ENCODE measurements at places on chromosomes 11 and 22.

GRCh38 chr22:45638834-45639746 is 32.5 kb upstream of the ATXN10 start:
- no peak for DNase-seq

DNA sequence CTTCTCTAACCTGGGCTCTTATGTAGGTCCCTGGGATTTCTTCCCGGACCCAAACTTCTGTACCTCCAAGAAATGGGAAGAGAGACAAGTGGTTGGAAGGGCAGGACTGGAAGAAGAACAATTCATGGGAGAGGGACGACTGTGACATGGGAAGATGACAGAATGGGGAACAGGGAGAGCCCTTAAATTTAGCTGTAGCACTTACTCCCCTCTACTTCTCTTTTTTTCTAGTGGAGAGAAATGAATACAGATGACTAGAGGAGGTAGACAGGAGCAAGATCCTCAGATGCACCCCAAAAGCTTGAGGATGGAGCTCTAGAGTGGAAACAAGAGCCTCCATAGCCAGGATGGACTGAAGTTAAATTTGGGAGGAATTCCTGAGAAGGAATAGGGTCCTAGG is 2.3 kb downstream of the RHOG start:
- DNase-seq = peak; percentile 21

DNA sequence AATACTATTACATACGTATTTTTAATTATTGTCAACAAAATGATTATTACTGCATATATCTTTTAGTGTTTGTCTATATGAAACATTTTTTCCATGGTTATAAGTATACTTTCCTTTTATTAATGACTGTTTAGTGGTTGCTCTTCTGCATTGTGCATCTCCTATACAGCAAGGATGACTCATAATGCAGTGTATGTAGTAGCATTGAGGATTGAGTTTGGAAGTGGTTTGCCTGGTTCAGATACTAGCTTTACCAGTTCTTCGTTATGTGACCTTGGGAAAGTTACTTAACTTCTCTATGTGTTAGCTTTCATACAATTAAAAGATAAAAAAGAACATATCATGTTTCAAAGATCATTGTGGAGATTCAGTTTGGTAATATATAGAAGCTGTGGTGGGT is 44.1 kb downstream of the CHORDC1 start:
- DNase-seq = no peak

DNA sequence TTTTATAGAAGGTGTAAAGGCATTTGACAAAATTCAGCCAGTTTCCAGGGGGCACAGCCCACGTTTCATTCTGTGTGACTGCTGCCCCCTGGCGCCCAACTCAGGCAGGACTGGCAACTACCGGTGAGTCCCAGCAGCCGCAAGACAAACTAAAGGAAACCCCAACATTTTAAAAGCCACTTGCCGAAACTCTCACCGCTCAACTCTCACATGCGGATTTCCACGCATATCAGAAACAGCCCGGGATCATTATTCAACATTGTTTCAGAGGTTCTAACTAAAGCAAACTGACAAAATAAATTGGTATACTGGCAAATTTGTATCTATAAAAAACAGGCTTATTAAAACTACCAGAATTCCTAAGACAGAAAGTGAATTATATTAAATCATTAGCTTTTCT is 48.2 kb downstream of the MORC2 start:
- DNase-seq = peak; percentile 69

DNA sequence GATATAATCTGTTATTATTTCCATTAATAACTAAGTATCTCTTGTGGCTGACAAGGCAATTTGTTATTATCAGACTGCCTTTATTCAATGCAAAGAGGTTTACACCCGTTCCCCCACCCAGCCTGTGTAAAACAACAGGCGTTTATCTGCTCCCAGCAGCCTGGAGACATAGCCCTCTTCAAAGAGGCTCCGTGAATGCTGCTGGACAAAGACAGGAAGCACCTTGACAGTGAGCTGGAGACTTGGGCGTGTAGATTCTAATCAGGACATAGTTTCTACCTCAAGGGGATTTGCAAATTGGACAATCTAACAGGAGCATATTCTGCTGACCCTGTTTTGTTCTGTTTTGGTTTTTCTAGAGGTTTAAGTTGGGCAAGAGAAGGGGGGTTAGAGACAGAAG is 733.0 kb upstream of the KIRREL3 start:
- DNase-seq = no peak

GRCh38 chr11:75773595-75774353 is 5.2 kb downstream of the DGAT2 start:
- DNase-seq = no peak

- no peak for DNase-seq
Measured at GRCh38 chr11:64338716-64339115, 1.3 kb upstream of the CCDC88B start.

- no peak for DNase-seq
Measured at GRCh38 chr11:15575409-15575808, 460.7 kb downstream of the INSC start.

- DNase-seq = no peak
Measured at GRCh38 chr11:106998916-106999188, 19.4 kb downstream of the GUCY1A2 start.

GRCh38 chr11:120128392-120129119 is 9.4 kb downstream of the TRIM29 start:
- no peak for DNase-seq

GRCh38 chr11:83545494-83546260 is 259.5 kb upstream of the CCDC90B start:
- peak; percentile 20 for DNase-seq

GRCh38 chr11:126105022-126105747 is 42.5 kb upstream of the CDON start:
- DNase-seq = no peak

DNA sequence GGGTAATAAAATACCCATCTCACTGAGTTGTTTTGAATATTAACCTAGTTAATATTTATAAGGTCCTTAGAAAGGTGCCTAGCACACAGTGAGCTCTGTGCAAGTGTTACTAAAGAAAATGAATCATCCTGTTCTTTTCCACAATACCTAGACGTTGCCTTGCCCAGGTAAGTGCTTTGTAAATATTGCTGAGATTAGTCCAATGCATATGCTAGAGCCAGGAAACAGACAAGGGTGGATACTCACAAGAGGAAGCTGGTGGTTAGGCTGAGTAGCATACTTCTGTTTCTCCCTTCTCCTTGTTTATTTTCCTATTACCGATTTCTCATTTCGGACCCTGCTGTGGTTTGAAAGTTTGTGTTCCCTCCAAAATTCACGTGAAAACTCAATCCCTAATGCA is 58.1 kb upstream of the BARX2 start:
- no peak for DNase-seq

DNA sequence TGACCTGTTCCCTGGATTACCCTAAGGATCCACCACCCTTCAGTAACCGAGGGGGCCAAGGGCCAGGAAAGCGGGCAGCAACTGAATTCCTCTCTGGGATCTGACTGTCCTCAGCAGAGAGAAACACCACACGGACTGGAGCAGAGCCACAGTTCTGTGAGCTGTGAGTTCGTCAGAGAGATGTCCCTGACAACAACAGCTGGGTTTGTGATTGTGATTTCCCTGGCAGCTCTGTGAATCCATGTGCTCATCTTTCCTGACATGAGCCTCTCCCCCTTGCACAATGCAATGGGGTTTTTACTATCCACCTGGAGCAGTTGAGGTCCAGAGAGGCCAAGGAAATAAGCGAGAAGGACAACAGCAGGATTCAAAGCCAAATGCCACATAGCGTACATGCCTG is 69.4 kb upstream of the AMPD3 start:
- no peak for DNase-seq

DNA sequence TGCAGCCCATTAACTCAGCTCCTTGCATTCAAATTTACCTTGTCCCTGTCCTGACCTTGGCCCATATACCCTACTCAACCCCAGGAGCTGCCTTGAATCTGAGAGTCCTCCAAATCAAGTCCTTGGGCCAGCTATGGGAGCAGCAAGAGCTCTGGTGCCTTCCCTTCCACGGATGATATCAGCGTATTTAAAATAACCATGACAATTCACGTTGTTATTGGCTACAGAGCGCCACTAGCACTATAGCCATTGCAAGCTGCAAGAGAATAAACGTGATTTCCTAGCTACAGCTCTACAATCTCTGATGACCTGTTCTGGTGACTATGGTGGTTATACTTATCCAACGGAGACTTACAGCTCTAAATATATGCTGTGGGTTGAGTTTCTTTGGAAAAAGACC is 357.8 kb downstream of the LARGE1 start:
- no peak for DNase-seq

DNA sequence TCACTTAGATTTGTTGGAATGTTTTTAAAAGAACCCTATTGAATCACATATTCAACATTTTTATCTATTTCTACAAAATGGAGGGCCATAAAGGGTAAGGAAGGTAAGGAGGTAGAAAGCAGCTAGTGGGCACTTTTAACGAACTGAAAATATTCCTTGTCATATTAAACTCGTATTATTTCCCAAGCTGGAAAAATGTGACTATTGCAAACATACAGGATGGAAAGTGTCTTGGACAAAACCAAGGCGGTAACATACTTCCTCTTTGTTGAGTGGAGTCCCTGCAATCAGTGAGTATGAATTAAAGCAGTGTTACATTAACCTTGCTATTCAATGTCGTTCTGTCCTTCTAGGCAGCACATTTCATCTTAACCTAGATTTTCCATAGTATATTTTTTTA is 165.6 kb downstream of the RCN1 start:
- DNase-seq = no peak

GRCh38 chr11:76637491-76638269 is 32.9 kb downstream of the LRRC32 start:
- no peak for DNase-seq

DNA sequence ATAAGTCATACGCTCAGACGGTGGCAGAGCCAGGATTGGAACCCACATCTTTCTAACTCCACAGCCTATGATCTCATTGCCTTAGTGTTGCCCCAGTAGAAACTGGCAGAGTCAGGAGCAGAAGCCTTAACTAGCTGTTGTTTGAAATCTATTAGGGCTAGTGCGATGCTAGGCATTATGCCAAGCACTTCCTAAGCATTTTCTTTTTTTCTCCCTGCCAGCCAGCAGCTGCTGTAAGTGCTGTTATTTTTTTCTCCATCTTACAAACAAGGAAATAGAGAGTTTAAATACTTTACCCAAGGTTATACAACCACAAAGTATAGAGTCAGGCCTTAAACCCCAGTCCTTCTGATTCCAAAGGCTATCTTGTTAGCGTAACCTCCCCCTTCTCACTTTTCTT is 161.0 kb upstream of the SORL1-AS1 start:
- DNase-seq = no peak

GRCh38 chr11:123628936-123629683 is 25.3 kb downstream of the SCN3B start:
- peak; percentile 16 for DNase-seq

DNA sequence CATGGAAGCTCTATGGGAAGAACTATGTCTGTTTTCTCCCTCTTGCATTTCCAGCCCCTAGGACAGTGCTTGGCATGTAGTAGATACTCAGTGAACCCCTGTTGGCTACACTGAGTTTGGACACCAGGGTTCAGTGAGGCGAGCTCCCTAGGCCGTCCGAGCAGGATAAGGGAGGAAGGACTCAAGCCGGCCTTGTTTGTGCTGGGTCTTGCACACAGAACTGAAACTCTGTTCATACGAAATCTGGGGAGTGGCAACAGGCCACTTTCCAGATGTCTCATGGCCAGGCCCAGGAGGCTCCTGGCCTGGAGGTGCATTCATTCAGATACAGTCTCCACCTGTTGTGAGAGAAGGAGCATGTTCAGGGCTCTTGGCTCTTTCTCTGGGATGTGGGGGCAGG is 23.6 kb upstream of the LMO1 start:
- DNase-seq = no peak

DNA sequence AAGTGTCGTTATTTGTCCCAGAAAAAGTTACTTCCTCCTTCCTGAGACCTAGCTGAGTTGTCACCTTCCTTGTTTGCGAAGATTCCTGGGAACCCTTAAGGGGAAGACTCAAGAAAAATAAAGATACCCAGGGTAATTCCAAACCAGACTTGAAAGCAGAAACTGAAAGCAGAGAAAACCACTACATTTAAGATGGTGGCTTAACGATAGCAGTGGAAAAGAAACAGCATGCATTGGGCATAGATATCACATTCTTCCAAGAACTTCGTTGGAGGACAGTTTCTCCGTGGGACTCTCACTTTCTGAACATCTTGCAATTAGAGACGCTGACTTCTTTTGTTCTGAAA is 89.1 kb downstream of the FAM76B start:
- DNase-seq = no peak

GRCh38 chr11:99069856-99070444 is 49.2 kb downstream of the CNTN5 start:
- no peak for DNase-seq

DNA sequence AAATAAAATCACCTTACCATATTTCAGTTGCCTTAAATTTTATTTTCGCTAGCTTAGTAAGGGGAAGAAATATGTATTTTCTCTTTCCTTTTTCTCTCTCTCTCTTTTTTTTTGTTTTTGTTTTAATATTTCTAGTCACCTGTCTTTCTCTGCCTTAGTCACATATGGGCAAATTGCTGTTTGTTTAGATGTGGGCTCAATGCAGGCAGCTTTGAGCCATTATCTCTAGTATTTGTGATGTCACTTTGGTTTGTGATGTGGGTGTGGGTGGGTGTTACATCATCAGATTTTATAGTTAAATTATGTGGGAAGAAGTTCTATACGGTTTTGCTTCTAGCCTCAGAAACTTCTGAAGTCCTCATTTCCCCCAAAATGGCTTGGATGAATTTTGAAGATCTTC is at the start of gene C22orf31:
Gene C22orf31 (minus strand): TSS at position 59 of the 400 bp plus-strand sequence. CDS start 39 bp downstream, at position 20.
- no peak for DNase-seq

DNA sequence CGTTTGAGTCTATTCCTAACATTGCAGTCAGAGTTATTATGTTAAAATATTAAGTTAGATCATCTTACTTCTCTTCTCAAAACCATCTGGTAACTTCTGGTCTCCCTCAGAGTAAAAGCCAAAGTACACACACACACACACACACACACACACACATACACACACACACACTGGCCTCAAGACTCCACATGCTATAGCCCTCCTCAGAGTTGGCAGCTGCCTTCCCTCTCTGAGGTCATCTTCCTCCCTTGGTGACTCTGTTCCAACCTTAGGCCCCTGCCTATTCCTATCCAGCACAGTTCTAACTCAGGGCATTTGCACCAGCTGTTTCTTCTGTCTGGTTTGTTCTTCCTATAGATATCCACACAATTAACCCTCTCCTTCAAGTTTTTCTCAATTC is 272.0 kb upstream of the SESN3 start:
- no peak for DNase-seq

GRCh38 chr11:67303835-67304411 is 593 bp downstream of the SSH3 start:
- no peak for DNase-seq

GRCh38 chr22:32622004-32622743 is 147.6 kb downstream of the FBXO7 start:
- DNase-seq = no peak
